ENCODE measurements at places on chromosomes 13 and 19.

DNA sequence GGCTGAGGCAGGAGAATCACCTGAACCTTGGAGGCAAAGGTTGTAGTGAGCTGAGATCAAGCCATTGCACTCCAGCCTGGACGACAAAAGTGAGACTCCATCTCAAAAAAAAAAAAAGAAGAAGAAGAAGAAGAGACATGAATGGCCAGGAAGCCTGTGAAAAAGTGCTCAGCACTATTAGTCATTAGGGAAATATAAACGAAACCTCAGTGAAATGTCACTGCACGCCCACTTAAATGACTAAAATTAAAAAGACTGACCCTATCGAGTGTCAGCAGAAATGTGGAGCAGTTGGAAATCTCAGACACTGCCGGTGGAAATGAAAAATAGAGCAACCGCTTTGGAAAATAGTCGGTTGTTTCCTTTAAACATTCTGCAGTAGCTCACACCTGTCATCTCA, 5.5 kb upstream of the TYROBP start:
- DNase-seq = no peak

DNA sequence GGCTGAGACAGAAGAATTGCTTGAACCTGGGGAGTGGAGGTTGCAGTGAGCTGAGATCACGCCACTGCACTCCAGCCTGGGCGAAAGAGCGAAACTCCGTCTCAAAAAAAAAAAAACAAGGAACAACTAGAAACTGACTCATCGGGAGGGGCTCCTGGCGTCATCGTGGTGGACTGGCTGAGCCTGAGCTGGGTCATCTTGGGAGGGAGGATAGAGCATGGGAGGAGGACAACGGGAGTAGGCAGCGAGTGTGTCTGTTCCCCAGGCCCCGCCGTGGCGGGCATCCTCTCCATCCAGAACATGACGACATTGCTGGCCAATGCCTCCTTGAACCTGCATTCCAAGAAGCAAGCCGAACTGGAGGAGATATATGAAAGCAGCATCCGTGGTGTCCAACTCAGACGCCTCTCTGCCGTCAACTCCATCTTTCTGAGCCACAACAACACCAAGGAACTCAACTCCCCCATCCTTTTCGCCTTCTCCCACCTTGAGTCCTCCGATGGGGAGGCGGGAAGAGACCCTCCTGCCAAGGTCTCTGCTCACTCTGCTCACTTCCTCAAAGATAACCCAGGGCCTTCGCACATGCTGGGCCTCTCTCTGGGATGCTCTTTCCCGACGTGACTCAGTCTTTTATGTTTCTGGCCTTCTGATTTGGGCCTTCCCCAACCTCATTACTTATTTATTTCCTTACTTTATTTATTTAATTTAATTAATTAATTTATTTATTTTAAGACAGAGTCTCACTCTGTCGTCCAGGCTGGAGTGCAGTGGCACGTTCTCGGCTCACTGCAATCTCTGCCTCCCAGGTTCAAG, 16.6 kb downstream of the DDX39A start:
- no peak for DNase-seq

- DNase-seq = no peak
These were observed 75.3 kb upstream of the SERP2 start for GRCh38 chr13:44298314-44298713.

DNA sequence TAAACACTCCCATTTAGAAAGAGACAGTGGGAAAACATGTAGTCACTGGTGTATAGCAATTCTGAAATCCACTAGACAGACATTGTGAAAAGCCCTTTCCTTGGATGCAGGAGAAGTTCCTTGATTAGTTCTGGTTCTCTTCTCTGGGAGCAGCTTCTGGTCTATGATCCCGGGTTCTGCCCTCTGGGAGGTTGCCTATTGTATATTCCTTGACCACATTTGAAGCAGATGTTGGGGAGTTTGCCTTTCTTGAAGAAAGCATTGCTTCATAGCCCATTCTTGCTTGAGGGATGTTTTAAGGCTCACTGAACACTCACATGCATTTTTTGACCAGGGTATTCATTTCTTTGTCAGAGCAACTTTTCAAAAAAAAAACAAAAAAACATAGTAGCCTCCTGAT, 211.9 kb downstream of the NDFIP2 start:
- DNase-seq = no peak

DNA sequence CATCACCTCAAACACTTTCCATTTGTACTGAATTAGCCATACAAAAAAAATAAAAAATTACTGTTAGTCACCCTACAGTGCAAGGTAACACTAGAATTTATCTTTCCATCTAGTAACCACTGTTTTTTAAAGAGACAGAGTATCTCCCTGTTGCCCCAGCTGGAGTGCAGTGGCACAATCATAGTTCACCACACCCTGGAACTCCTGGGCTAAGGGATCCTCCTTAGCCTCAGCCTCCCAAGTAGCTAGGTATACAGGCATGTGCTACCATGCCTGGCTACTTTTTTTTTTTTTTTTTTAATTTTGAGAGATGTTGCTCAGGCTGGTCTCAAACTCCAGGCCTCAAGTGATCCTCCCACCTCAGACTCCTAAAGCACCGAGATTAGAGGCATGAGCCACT, 17.9 kb downstream of the ANKRD10 start:
- no peak for DNase-seq
